ENCODE measurements at places on chromosomes 13 and 19.

DNA sequence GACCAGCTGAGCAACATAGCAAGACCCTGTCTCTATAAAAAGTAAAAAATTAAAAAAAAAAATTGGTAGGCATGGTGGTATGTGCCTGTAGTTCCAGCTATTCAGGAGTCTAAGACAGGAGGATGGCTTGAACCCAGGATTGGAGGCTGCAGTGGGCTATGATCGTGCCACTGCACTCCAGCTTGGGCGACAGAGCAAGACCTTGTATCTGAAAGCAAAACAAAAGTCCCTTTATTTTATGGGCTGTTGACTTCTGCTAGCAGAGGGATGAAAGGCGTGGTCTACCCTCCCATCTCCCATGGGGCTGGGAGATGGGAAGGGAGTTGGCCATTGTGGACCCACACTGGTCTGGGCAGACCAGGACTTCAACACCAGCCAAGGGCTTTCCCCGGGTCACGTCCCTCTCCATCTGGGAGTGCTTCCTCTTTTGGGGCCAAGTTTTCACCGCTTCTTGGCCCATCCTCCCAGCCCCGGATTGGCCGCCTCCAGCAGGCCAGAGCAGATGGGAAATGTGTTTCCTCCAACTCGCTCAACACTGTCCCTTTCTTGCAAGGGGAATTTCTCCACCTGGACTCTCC is 2.2 kb upstream of the TNFSF9 start:
- peak; percentile 77 for DNase-seq

DNA sequence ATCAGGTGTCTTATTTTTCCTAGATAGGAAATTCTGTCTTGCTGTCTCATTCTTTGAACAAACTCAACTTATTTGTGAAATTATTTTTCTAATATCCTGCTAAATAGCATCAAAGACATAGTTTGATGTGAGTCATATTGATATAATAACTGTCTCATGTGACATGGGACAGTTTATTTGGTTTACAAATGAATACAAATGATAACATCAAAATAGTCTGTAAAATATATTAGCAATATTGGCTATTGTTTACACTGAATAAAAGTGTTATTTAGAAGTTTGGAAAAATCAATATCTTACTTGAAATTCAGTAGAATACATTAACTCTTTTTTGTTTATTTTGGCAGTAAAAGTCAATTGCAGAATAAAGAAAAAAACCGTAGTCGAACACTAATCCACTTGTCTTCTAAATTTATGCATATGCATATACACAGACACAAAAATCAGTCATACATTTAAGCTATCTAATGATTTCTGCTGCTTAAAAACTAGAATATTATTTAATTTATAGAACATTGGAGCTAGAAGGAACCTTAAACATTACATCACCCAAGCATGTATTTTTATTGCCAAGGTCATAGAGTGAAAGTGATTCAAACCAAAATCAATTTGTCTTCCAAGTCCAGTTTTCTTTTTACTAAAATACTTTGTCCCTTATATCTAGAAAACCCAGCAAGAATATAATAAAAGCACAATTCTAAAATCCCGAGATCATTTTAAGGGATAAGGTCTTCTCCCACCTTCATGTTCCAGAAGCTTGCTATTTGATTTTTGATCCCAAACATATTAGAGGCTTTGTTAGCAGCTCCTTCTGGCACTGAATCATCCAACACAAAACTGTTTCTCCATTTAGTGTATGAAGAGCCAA is 776.5 kb upstream of the SLITRK1 start:
- DNase-seq = no peak

GRCh38 chr13:32297206-32297605 is 18.0 kb downstream of the ZAR1L start:
- no peak for DNase-seq

- no peak for DNase-seq
Observed at GRCh38 chr19:28307487-28307886, 905.5 kb downstream of the UQCRFS1 start.

DNA sequence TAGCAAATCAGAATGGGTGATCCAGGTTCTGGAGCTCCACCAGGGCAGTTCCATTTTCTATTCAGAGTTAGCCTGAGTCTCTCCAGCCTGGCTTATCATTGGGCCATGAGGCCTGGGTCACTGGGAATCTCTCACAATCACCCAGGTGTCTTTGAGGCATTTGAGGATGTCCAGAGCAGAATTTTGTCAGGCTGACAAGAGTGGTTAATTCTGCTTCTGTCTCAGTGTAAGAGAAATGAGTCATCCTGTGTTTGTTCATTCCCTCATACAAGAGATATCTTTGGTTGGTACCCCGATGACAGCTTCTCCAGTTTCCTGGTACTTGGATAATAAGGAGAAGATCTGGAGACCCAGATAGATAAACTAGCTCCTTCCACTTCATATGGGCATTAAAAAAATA is 10.4 kb downstream of the ZNF93 start:
- no peak for DNase-seq

DNA sequence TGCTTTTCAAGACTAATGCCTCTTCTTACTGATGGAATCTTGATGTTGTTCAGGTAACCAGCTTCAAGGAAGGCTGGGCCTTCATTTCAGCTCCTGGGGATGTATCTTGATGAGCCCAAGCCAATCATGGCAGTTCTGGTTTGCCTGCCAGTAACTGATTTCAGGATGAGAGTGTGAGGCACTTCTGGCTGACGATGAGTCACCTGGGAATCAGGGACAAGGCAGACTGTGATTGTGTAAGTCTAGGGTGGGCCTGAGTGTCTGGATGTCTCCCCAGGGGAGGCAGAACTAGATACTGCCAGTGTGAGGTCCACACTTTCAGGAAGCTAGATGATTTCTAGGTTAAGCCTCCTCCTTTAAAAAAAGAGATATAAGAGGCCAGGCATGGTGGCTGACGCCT is 77.3 kb upstream of the KL start:
- no peak for DNase-seq

DNA sequence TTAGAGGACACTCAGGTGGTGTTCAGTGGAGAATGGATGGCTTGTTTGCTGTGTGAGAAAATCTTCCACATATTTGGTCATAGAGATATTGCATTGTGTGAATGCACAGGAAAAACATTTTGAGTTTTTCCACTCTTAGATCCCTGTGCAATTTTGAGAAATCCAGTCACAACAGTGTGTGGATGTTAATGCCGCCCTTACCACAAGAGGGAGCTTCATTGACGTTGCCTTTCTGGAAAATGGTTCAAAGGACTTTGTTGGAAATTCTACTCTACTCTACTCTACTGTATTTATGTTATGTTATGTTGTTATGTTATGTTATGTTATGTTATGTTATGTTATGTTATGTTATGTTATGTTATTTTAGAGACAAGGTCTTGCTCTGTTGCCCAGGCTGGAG is 13.4 kb downstream of the ZNF20 start:
- no peak for DNase-seq

DNA sequence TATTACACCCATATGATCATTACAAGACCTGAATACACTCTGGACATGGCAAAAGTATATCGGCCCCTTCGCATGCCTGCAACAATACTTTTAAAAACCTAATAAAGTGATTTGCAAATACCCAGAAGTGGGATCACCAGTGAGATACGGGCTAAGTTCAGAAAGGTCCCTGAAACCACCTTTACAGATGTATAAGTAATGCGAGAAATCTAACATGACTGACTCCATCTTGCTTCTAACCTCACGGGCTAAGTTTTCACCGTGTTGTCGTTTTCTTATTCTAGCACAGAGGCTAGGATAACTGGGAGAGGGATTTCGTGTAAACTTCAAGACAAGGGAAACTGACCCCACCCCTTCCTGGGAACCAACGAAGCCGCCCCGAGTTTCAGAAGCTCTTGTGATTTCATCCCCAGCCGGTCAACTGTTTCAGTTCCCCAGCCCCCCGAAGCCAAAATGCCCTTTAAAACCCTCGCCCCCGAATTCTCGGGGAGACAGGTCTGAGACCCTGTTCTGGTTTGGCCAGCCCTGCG is 703 bp downstream of the NEK3 start:
- no peak for DNase-seq

DNA sequence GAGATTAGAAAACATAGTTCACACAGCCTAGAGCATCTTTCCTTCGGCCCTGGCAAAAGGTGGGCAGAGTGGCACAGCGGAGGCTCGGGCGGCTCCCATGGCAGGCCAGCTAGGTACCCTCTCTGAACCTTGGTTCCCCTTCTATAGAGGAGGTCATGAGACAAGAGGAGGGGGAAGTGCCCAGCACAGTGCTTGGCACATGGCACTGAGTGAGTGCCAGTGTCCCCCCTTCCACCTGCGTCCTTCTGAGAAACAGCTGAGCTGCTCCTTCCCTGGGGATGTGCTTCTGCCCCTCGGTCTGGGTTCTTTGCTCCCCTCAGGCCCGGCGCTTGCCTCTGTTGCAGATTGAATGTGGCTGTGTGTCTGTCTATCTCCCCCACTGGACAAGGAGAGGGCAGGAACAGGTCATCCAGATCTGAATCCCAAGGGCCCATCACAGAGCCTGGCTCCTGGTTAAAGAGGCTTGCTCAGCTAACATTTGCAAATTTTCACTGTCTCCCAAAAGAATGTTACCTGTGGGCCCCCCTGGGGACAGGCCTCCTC is 165.6 kb downstream of the USP12 start:
- DNase-seq = no peak

DNA sequence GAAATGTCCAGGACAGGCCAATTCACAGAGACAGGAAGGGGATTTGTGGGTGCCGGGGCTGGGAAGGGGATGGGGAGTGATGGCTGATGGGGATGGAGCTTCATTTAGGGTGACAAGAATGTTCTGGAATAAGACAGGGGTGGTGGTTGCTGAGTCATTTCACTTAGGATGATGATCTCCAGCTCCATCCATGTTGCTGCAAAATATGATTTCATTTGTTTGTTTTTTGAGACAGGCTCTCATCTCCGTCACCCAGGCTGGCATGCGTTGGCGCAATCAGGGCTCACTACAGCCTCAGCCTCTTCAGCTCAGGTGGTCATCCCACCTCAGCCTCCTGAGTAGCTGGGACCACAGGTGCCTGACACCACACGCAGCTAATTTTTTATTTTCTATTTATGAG is 3.1 kb upstream of the JSRP1 start:
- DNase-seq = no peak

DNA sequence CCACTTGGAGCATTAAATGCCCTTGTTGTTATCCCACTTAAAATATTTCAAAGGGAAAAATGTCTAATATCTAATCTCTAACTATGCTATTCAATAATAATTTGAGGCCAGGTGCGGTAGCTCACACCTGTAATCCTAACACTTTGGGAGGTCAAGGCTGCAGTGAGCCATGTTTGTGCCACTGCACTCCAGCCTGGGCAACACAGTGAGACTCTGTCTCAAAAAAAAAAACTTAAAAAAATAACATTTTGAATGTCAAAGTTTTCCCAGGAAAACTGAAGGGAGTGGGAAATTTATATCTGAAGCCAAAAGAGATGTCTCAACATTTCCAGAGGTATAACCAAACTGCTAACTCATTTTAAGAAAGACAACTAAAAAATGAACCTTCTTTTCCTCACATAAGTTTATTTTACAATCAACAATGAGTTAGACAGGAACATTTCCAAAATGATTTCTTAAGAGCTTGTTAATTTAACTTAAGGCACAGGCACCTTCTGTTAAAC is 47.9 kb downstream of the CAB39L start:
- DNase-seq = no peak

- no peak for DNase-seq
Observed at GRCh38 chr13:60220072-60220471, 56.3 kb upstream of the DIAPH3 start.

DNA sequence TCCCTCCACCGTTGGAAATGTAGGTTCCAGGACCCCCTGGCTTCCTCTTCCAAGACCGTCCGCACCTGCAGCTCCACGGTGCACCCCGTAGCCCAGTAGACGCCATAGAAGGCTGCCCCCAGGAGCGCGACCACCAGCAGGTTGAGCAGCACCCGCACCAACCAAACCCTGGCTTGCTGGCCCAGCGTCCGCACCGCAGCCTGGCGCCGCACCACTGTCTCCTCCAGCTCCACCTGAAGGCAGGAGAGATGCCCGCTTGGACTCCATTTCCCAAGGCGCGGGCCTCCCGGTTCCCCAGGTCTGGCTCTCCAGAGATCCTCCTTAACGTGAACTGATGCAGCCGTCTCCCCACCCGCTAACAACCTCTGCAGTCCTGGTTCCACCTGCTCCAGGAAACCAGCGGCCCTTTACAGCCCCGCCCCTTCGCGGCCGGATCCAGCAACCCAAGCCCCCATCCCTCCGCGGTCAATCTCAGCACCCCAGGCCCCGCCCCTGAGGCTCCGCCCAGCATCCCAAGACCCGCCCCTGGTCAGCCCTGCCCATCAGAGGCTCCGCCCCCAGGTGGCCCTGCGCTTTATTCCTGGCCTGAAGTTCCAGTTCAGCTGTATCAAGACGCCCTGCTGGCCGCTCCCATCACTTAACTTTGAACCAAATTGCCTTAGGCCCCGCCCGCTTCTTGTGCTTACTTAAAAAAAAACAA is 5.0 kb upstream of the LENG1 start:
- DNase-seq = peak; percentile 77

DNA sequence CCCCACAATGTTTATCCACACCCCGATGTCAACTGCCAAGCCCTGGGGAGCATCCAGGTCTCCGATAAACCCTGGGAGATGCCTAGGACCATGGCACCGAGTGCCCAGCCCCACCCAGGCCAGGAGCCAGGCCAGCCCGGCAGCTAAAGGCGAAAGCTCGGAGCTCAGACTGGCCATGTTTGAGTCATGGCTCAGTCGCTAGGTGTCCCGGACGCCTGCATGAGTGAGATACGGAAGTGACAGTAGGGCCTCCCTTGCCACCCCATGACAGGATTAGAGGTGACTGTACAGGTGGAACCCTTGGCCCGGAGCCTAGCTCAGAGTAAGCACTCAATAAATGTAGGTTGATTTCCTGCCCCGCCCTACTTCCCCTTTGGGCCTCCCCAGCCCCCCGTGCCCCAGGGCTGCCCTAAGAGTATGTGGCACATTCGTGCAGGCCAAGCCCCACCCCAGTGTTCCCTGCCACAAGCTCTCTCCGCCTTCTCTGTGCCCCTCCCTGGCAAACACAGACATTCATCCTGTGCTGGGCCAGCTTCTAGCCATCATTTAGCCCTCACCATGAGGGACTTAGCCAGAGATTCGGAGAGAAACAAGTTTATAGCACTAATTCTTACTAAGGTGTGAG is 5.8 kb upstream of the TPM4 start:
- peak; percentile 81 for DNase-seq

- no peak for DNase-seq
Observed at GRCh38 chr19:10078329-10078728, 7.8 kb upstream of the SHFL start.

DNA sequence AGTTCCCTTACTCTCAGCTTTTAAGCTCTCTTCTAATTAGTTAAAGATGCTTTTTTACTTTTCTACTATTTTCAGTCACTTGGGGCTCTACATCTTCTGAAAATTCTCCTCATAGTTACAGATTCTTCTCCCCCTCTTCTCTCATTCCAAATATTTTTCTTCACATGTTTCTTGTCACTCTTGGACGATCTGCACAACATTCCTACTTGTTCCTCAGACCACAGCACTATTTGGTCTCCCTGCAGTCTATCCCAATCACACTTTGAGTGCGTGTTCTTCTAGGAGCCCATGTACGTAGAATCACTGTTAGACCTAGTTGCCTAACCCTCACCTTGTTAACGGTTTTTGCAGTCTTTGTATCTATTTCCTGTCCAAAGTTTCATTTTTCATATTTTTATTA is 222.5 kb upstream of the SPRY2 start:
- no peak for DNase-seq
